ENCODE measurements at places on chromosomes 12 and 14.
A peak's percentile ranks its signal among the peaks of the same experiment; 100 is the strongest.

DNA sequence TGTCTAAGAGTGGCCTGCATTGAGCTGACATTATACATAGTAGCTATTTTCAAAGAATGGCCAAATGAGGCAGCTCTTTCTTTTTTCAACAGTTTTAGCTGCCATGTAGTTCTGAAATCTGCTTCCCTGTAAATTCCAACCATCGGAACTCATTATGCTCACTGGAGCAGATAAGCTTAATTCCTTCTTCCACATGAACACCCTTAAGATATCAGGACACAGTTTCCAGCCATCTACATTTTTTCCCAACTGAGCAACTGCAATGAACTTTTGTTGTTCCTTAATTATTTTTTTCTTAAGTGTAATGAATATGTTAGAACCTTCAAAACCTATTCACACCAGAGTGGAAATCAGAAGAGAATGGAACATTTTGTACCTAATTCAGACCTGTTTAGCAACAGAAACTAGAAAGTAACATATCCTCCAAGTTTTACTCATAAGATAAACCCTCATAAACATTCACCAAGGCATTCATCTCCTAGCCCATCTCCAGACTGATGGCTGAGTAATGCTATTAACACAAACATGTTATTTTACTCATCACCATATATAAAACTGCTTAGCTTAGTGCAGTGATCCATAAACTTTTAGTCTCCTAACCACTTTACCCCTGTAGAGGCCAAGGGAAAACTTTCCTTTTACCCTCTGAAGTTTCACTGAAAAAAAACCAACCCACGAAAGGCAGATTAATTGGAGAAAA lies 296.1 kb upstream of the SYT1 start:
- H3K4me1 ChIP-seq: no peaks in the 10 kb centered on the region
- H3K27ac ChIP-seq: no peak overlapping the region
- H3K27me3 ChIP-seq: no peaks in the 10 kb centered on the region
- H3K36me3 ChIP-seq: no peaks in the 10 kb centered on the region
- no peak overlapping the region for H3K4me3 ChIP-seq

DNA sequence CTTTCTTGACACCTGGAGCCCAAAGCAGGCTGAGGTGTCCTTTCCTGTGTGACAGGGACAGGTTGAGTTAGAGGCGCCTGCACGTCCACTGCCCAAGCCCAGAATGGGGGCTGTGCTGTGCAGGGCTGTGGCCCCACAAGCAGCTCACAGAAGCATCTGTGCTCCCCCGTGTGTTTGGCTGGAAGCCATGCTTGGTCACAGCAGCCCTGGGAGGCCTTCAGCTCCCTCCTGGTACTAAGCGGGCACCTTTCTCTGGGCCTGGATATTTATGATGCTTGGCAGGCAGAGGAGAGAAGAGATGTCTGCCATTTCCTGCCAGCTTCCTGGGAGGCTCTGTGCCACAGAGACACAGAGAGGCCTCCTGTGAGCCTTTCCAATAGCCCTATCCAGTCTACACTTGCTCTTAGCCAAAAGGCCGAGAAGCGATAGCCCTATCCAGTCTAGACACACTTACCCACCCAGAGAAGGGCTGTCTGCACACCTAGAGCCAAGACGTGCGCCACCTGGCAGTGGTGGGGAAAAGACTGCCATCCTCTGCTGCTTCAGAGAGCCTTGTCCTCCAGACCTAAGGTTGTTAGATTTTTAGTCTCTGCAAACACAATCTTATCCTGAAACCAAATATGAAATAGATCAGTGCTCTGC lies 117.4 kb downstream of the GCH1 start:
- H3K27ac ChIP-seq: no peak overlapping the region
- no peaks in the 10 kb centered on the region for H3K27me3 ChIP-seq
- DNase-seq: no peak
- H3K4me1 ChIP-seq: peaks cover 10% of the 10 kb centered on the region
- H3K4me3 ChIP-seq: no peak overlapping the region

DNA sequence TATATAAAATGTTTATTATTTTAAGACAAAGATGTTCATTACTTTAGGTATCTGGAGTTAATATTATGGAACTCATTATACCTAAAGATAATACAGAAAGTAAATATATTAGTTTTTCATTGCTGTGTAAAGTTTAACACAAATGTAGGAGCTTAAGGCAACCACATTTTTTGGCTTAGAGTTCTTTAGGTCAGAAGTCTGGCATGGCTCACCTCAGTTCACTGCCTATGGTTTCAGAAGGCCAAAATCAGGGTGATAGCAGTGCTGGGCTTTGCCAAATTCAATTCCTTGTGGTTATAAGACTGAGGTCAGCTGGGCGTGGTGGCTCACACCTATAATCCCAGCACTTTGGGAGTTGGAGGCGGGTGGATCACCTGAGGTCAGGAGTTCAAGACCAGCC lies 35.5 kb upstream of the PRPF39 start:
- H3K4me1 ChIP-seq: no peaks in the 10 kb centered on the region
- H3K27me3 ChIP-seq: no peaks in the 10 kb centered on the region
- H3K4me3 ChIP-seq: no peak overlapping the region
- H3K36me3 ChIP-seq: no peaks in the 10 kb centered on the region
- H3K27ac ChIP-seq: no peak overlapping the region

DNA sequence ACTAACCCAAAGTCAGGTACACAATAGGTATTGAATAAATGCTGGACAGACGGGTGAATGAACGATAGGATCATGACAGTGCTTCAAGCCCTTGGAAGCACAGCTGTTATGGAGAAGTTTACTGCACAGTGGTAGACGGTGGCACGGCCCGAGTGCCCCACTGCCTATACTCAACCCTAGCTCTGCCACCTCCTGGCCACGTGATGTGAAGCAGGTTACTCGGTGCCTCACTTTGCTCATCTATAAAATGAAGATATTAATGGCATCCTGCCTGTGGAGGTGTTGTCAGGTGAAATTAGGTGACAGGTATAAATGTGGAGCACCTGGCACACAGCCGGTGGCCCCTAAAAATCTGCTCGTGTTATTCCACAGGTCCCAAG lies 5.8 kb downstream of the ASB2 start:
- peaks cover 92% of the 10 kb centered on the region for H3K4me1 ChIP-seq
- peak overlapping the region; percentile 37 for H3K4me3 ChIP-seq
- no peak for DNase-seq
- peak overlapping the region; percentile 85 for H3K27ac ChIP-seq
- no peaks in the 10 kb centered on the region for H3K36me3 ChIP-seq
- H3K27me3 ChIP-seq: no peaks in the 10 kb centered on the region

GRCh38 chr12:108324351-108325017 lies 14.6 kb downstream of the CMKLR1 start:
- H3K36me3 ChIP-seq: no peaks in the 10 kb centered on the region
- peaks cover 30% of the 10 kb centered on the region for H3K4me1 ChIP-seq
- H3K27ac ChIP-seq: no peak overlapping the region
- no peak overlapping the region for H3K4me3 ChIP-seq

GRCh38 chr12:31227401-31227981 lies 98.5 kb downstream of the SINHCAF start:
- H3K36me3 ChIP-seq: no peaks in the 10 kb centered on the region
- H3K4me3 ChIP-seq: no peak overlapping the region
- H3K27me3 ChIP-seq: no peaks in the 10 kb centered on the region

GRCh38 chr12:121550974-121551634 lies 29.7 kb downstream of the KDM2B start:
- no peaks in the 10 kb centered on the region for H3K36me3 ChIP-seq
- no peak overlapping the region for H3K4me3 ChIP-seq
- no peak for DNase-seq
- H3K27me3 ChIP-seq: no peaks in the 10 kb centered on the region
- H3K4me1 ChIP-seq: peaks cover 25% of the 10 kb centered on the region
- H3K27ac ChIP-seq: no peak overlapping the region

- H3K4me3 ChIP-seq: no peak overlapping the region
- no peak for DNase-seq
- peaks cover 20% of the 10 kb centered on the region for H3K4me1 ChIP-seq
- H3K27ac ChIP-seq: no peak overlapping the region
- H3K36me3 ChIP-seq: no peaks in the 10 kb centered on the region
These were observed 8.1 kb upstream of the NIN start for GRCh38 chr14:50839048-50839447.

DNA sequence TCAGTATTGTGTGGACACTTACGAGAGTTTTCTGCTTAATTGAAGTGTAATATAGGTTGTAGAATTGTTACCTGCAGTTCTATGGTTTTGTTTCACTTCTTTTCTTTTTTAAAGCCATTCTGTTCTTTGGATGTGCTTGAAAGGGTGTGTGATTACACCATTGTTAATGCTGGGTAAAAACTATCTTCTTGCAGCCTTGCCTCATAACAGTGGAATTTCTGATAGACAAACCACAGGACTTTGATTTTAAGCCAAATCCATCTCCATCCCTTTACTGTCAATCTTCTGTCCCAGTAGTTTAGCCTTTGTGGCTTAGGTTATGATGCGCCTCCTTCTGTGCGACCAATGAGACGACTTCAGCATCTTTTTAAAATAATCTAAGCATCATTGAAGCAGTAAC lies 182.3 kb downstream of the PELI2 start:
- DNase-seq: no peak
- no peaks in the 10 kb centered on the region for H3K36me3 ChIP-seq
- no peak overlapping the region for H3K27ac ChIP-seq
- no peak overlapping the region for H3K4me3 ChIP-seq
- H3K27me3 ChIP-seq: no peaks in the 10 kb centered on the region

- H3K4me1 ChIP-seq: no peaks in the 10 kb centered on the region
- no peaks in the 10 kb centered on the region for H3K27me3 ChIP-seq
- H3K36me3 ChIP-seq: peaks cover 11% of the 10 kb centered on the region
- no peak overlapping the region for H3K4me3 ChIP-seq
- no peak overlapping the region for H3K27ac ChIP-seq
These were observed 28.8 kb downstream of the GDF11 start for GRCh38 chr12:55771736-55772135.

DNA sequence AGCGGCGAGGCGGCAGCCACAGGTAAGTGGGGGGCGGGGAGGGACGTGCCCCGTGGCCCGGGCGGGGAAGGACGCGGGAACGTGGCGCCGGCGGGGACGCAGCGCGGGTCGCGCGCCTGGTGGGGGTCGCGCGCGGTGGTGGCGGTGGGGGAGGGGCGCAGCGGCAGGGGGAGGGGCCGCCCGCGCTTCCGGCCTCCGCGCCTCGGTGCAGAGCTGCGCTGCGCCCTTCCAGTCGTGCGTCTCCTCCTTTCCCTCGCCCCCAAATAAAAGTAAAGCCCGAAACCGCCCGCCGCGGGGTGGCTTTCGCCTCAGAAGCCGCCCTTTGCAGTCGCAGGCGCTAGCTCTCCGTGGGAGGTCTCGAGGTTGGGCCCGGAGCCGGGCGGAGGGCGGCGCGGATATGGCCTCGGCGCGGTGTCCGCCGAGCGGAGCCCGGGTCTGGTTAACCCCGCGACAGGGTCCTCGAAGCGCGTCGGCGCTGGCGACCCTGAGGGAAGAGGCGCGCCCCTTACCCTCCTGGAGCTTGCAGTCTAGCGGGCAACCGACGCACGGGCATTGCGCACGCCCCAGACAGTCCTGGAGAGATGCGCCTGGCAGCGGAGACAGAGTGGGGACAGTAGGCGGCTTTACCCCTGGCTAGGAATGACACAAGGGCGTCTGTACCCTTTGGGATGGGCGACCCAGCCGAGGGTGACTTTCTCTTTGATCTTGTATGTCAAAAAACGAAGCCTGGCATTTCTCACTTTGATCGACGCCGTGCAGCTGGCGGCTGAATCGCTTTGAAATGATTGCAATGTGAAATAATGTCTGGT lies 589 bp downstream of the ATF1 start:
- H3K4me3 ChIP-seq: peak overlapping the region; percentile 87
- DNase-seq: no peak
- H3K36me3 ChIP-seq: no peaks in the 10 kb centered on the region

- H3K27me3 ChIP-seq: no peaks in the 10 kb centered on the region
- no peak for DNase-seq
- H3K36me3 ChIP-seq: no peaks in the 10 kb centered on the region
- peaks cover 30% of the 10 kb centered on the region for H3K4me1 ChIP-seq
- H3K4me3 ChIP-seq: peak within 1 kb of the TSS; percentile 83
These were observed at the start of gene PTMS for GRCh38 chr12:6765634-6766581. TSS of gene PTMS (plus strand) at chr12:6766363. CDS start at chr12:6766706, 343 bp downstream.

- DNase-seq: no peak
- H3K4me1 ChIP-seq: no peaks in the 10 kb centered on the region
These were observed 238.3 kb upstream of the PWP1 start for GRCh38 chr12:107447336-107447735.

- no peaks in the 10 kb centered on the region for H3K36me3 ChIP-seq
- H3K4me3 ChIP-seq: no peak overlapping the region
- H3K4me1 ChIP-seq: no peaks in the 10 kb centered on the region
- no peaks in the 10 kb centered on the region for H3K27me3 ChIP-seq
- DNase-seq: no peak
- H3K27ac ChIP-seq: no peak overlapping the region
These were observed 38.3 kb downstream of the GNS start for GRCh38 chr12:64720884-64721283.

DNA sequence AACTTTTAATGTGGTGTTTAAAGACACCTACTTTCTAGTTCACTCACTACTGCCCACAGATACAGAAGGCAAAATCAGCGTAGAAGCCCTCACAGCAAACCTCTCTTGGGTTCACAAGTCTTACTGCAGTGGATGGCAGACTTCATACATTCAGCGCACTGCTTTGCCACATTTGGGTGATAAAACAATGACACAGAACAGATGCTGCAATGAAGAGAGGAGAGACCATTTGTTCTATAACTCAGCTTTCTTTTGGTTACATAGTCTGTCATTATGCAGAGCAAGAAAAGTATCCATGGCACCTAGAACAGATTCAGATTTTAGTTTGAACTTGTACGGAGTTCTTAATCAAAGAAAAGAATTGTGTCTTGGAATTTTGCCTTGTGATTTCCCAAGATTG lies 459.0 kb downstream of the BCAT1 start:
- DNase-seq: no peak
- no peak overlapping the region for H3K27ac ChIP-seq
- no peak overlapping the region for H3K4me3 ChIP-seq
- H3K4me1 ChIP-seq: no peaks in the 10 kb centered on the region
- H3K36me3 ChIP-seq: no peaks in the 10 kb centered on the region
- no peaks in the 10 kb centered on the region for H3K27me3 ChIP-seq

GRCh38 chr14:37579274-37579673 lies 15.8 kb downstream of the FOXA1 start:
- no peak overlapping the region for H3K4me3 ChIP-seq
- H3K4me1 ChIP-seq: no peaks in the 10 kb centered on the region
- no peak overlapping the region for H3K27ac ChIP-seq
- H3K36me3 ChIP-seq: no peaks in the 10 kb centered on the region

- H3K4me3 ChIP-seq: no peak overlapping the region
- no peaks in the 10 kb centered on the region for H3K4me1 ChIP-seq
- no peaks in the 10 kb centered on the region for H3K27me3 ChIP-seq
- peak overlapping the region; percentile 9 for H3K27ac ChIP-seq
- no peak for DNase-seq
These were observed 37.6 kb downstream of the CEP83 start for GRCh38 chr12:94421868-94422740.

DNA sequence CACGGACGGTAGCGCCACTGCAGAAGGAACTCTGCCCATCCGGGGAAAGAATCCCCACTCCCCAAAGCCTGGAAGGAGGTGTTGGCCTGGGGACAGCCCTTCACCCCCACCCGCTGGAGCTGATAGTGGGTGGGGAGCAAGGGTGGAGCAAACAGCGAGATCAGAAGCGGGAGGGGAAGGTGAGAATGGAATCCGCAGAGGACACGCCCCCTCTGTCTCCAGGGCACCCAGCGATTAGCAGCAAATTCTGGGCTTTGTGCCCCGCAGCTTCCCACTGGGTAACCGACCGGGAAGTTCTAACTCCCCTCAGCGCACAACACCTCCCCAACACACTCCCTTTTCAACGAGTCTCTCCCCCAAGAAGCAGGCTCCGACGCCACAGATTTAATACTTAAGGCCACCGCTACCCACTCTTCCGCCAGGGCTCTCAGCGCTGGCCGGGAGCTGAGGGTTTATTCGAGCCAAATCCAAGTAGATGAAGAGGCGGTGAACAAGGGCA lies 1.4 kb downstream of the SLC25A29 start:
- DNase-seq: no peak
- no peaks in the 10 kb centered on the region for H3K4me1 ChIP-seq
- H3K27me3 ChIP-seq: no peaks in the 10 kb centered on the region
- no peaks in the 10 kb centered on the region for H3K36me3 ChIP-seq
- H3K27ac ChIP-seq: no peak overlapping the region
